ENCODE measurements at places on chromosomes 5 and 9. TPM values are rescaled to one million over a fixed set of nuclear protein-coding genes. Genes with fewer than 3 reads are reported as not detected.

The TRIM41 gene
- polyA plus RNA-seq: 17.3 TPM

The PAPPA gene
- 0.49 TPM for polyA plus RNA-seq

The CNTNAP3B gene
- polyA plus RNA-seq: 5.6 TPM

GRCh38 chr5:173236531-173237142 is 1.6 kb upstream of the NKX2-5 start:
- no peak for DNase-seq

DNA sequence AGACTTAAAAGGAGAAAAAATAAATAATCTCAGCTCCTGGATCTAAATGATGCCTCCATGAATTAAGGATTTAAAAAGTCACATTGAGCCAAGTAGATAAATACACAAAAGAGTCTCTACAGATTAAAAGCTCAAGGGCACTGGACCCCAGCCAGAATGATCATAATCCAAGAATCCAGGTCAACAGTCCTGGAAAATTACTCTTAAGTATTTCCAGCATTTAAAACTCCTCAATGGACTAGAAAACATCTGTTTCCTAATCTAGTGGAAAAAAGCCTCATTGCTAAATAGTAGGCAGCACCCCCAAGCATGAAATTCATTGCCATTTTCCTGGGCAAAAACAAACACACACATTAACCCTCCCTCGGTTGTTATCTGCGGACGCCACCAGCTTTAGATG is 96.8 kb downstream of the FRMD3 start:
- no peak for DNase-seq
